WERI-Rb-1 (cell line): ENCODE measurements at places on chromosomes 1 and 21.
A peak's percentile ranks its signal among the peaks of the same experiment; 100 is the strongest.

GRCh38 chr1:77282866-77283539, 1.2 kb downstream of the AK5 start:
- DNase-seq, result no peak

DNA sequence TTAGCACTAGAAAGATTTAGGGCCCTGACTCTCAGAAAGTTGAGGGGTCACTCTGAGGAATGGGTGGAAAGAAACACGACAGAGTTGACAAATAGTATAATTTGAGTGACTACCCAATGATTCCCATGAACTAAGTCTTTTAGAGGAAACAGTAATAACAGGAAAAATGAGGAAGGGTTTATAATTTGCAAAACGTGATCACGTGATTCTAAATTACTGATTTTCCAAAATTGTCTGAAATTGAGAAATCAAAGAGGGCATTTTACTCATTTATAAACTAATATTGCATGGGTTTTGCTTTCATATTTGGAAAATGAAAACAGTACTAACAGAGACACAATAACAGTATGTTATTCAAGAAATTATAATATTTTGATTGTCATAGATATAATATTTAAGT, 1335.7 kb downstream of the PLA2G4A start:
- no peak for DNase-seq

- DNase-seq, result no peak
Measured at GRCh38 chr1:216926720-216927510, 203.7 kb upstream of the ESRRG start.

- no peak for DNase-seq
Measured at GRCh38 chr1:101200513-101200912, 36.3 kb upstream of the S1PR1 start.

DNA sequence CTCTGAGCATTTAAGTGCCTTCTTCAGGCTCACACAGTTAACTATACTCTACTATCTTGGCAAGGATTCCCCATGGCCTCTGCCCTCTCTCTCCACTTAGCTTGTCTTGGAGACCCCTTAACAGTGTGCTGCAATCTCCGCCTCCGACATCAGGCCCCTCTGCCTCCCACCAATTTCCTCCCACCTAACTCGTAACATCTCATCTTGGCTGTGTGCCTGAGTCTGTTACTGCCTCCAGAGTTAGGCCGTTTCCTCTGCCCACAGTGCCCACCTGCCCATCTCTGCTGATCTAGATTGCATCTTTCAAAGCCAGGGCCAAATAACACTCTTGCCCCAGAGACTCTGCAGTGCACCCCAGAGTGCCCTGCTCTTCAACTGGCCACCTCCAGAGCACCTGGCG, 244.3 kb upstream of the TMEM51 start:
- no peak for DNase-seq

- no peak for DNase-seq
Measured at GRCh38 chr1:231177936-231178335, 16.1 kb downstream of the TRIM67 start.

DNA sequence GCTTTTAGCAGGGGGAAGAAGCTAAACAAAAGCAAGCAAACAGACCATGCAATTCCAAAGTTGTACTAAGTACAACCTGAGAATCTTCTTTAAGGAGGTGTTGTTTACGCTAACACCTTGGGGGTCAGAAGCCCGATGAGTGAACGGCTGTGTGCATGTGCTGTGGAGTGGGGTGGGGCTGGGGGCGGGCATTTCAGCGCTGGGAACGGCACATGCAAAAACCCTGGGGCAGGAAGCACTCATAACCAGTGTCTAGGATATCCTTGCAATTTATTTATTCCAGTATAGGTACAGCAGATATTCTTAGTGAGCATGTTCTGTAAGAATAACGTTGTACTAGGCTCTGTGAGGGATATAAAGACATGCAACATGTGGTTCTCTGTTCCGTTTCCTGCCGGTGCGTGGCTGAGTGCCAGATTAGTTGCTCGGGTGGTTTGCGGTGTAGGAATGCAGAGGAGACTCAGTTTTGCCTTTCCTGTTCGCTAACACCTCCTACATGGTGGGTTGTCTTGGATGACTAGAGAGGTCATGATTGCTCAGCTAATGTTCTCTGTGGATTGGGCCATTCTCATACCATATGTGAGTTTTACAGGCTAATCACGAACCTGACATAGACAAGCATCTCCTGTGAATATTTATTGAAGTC, 3.7 kb downstream of the FASLG start:
- DNase-seq, result no peak

- no peak for DNase-seq
Measured at GRCh38 chr1:243597383-243597782, 252.7 kb downstream of the AKT3 start.

DNA sequence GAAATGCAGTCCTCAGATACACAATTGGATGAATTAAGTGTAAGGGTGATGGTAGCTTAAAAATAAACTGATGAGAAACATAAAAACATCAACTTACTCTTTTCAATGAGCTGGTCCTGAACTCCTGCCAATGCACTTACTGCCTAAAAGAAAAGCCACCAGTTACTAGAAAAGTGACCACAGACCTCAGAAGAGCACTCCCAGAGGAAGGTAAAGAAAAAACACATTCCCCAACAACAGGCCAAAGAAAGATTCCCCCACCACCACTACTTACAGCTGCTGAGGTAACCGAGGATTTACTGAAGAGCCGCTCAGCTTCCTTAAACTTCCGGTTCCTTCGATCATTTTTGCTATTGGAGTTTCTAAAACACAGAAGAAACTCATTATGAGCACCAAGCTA, 5.4 kb downstream of the MEAF6 start:
- DNase-seq, result no peak

DNA sequence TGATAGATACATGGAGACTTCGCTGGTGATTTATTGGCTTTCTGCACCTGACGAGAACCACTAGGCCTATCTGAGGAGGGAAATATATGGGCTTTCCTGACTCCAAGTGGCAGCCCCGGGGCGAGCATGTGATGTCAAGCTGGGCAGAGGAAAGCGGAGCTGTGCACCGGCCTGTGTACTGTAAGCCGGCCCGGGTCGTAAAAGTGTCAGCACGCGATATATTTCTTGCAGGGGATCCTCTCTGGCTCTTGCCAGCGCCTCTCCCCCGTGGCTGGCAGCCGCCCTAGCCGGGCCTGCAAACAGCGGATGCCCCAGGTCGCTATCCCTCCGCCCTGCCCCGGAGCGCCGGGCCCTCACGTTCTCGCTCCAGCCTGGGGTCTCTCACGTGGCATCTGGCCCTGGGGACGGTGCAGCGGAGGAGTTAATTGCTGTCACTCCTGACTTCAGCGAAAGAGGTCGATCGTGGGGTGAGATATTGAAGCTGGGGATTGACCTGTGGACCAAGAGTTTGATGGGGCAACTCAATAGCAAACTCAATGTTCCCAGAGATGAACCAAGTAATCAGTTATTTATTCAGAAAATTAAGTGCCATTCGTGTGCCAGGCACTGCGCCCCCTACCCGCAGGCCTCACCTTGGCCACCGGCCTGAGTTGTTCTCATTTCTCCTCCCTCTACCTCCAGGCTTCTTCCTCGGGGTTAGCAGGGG, 41.0 kb upstream of the HAO2 start:
- DNase-seq, result peak; percentile 78

DNA sequence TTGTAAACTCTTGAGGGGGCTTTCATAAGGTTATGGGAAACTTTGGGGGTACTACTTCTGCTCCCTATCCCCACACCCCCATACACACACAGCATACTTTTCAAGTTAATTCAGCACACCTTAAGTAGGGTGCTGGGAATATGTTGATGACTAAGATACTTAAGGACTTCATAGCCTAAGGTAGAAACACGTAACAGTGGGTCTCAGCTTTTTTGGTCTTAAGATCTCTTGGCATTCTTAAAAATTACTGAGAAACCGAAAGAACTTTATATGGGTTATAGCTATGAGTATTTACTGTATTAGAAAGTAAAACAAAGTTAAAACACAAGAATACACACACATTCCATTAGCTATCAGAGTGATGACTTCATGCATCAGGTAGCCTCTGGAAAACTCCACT, 2.1 kb downstream of the OTUD3 start:
- no peak for DNase-seq

- peak; percentile 57 for DNase-seq
Measured at GRCh38 chr1:231603598-231604275, 22.9 kb upstream of the DISC1 start.

DNA sequence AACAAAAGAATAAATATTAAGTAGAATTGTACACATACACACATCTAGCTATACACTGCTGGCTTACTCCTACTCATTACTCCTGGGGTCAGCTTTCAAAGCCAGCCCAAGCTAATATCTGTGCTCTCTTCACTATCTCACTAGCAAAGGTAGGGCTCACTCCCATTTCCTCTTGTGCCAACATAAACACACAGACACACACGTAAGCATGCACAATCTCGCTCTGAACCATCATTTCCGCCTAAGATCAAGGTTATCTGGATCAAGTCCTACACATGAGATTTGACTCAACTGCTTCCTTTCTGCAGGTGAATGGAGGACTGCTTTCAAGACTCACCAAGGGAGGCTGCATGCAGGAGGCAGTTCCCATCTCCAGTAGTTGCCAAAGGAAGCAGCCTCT, 28.8 kb upstream of the MTMR11 start:
- no peak for DNase-seq

DNA sequence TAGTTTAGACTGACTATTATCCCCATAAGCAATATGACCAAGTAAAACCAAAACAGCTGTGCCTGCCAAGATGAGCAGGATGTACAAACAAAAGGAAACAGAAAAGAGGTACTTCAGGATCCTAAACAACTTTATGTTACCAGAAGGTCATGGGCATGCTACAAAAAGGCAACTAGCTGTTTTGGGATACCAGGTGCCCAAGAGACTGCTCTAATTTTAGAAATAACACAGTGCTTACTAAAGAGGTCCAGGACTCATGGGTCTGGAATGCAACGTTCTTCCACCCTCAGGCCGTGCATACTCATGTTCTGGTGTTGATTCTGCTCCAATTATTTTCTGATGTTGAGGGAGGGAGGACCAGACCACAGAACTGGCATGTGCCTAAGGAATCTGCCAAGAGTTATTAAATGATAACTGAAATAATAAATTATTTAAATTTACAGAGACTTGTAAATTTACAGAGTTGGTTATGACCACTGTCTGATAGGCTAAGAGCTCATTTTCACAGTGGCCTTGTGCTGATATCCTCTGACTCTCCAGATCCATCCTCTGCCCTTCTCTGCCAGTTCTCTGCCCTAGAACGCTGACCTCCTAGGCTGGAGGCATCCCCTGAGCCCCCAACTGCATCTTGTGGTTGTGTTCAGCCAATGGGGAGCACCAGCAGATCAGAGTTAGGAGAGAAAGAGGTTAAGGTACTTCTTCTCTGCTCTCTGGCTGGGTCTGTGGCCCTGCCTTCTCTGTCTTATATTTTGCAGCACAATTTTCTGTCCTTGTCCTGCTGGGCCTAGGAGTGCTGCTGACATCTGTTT, 37.7 kb upstream of the BCL10 start:
- DNase-seq, result no peak

DNA sequence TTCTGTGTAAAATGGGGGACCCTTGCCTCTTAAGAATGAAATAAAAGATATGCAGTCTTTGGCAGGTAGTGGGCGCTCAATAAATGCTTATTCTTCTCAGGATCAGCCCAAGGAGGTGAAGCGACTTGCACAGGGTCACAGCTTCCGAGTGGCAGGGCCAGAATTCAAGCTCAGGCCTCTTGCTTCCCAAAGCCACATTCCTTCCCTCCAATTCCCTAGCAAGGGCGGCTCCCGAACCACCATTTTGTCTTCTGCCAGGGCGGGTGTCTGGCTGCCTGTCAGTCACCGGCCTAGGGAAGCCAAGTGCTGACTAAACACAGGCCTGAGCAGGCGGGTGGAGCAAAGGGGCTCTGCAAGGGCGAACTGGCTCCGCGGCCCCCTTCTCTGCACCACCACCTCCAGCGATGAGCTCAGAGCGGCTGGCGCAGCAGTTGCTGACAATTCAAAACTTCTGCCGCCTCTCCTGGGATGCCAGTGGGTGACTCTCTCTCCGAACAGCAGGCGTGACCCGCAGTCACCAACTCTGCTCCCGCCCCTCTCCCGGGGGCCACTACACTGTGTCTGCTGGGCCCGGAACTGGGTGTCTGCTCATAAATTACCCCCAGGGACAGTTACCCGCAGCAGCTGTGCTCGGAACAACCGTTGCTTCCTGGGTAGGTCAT, 10.8 kb downstream of the GPR3 start:
- DNase-seq, result no peak

DNA sequence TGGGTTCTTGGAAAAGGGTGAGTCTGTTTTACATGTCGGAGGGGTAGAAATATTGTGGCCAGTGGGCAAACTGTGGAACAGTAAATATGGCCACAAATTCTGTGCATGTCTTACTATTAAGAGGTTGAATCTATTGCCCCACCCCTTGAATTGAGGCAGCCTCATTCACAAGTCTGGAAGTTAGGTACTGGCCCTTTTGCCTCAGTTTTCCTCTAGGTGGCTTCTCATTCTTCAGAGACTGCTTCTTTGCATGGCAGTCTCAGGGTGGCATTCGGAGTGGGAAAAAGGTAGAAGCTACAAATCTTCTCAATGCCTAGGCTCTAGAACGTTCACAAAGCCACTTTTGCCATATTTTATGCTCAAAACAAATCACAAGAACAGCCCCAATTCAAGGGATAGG, 57.2 kb downstream of the SLC9C2 start:
- DNase-seq, result no peak

DNA sequence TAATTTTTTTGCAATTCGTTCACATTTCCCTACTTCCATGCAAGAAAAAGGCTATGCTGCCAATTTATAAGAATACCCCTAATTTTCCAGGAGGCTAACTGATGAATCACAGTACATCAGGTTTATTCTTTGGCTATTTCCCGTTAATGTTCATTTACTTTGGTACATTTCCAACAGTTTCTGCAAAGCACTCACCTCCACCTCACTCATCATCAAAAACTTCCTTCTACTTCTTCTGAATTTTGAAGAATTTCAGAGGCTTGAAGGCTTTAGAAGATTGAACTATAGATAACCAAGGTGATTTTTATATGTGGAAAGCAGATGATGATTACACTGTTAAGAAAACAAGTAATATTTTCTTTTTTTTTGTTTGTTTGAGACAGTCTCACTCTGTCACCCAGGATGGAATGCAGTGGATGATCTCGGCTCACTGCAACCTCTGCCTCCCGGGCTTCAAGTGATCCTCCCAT, 60.5 kb upstream of the HP1BP3 start:
- DNase-seq, result no peak

- DNase-seq, result peak; percentile 83
Measured at GRCh38 chr1:23370709-23371584, 1.3 kb upstream of the ZNF436 start.

GRCh38 chr1:198641501-198641900, 2.7 kb downstream of the PTPRC start:
- no peak for DNase-seq

DNA sequence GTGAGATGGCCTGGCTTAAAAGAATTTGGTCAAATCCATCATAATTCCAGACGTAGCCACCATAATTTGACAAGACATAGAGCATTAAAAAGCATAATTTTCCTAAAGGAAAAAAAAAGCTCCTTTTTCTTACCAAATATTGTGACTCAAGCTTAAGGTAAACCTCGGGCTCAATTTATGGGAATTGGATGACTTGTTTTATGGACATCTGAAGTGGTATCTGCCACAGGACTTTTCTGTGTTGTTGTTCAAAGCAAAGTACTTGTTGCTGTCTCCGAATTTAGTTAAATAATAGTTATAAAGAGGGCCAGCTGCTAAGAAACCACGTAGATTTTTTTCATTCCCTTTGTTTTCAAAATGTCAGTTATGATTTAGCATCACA, 1.1 kb downstream of the MPZL1 start:
- DNase-seq, result no peak

GRCh38 chr1:179303200-179303785, 9.7 kb downstream of the SOAT1 start:
- DNase-seq, result no peak
